GDM1 (cell line): ENCODE measurements at places on chromosomes 5 and 9.

- no peak for DNase-seq
Observed at GRCh38 chr5:5276951-5277517, 136.9 kb downstream of the ADAMTS16 start.

GRCh38 chr9:84111726-84112125, 131.1 kb downstream of the RMI1 start:
- DNase-seq = no peak

GRCh38 chr9:33092634-33093033, 16.2 kb upstream of the SMU1 start:
- DNase-seq = no peak

DNA sequence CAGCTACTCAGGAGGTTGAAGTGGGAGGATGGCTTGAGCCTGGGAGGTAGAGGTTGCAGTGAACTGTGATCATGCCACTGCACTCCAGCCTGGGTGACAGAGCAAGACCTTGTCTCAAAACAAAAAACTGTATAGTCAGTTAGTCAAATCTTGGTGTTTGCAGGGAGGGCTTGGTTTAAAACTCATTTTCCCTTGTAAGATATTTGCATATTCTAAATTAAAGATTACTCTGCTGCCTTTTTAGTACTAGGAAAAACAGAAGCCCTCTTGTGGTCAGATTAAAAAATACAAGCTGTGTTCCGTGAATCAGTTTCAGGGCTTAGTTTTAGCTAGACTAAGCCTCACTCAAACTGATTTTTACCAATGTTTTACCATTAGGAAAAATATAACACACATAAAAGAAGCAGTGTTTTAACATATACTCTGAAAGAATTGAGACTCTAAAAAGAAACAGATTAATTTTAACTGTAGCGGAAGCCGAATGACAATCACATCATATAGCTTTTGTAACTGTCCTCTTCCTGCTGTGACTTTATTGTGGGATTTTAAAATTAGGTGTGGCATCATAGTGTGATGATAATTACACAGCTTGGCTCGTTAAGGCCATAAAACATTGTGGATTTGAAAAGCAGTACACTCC, 84.9 kb upstream of the BASP1 start:
- no peak for DNase-seq

DNA sequence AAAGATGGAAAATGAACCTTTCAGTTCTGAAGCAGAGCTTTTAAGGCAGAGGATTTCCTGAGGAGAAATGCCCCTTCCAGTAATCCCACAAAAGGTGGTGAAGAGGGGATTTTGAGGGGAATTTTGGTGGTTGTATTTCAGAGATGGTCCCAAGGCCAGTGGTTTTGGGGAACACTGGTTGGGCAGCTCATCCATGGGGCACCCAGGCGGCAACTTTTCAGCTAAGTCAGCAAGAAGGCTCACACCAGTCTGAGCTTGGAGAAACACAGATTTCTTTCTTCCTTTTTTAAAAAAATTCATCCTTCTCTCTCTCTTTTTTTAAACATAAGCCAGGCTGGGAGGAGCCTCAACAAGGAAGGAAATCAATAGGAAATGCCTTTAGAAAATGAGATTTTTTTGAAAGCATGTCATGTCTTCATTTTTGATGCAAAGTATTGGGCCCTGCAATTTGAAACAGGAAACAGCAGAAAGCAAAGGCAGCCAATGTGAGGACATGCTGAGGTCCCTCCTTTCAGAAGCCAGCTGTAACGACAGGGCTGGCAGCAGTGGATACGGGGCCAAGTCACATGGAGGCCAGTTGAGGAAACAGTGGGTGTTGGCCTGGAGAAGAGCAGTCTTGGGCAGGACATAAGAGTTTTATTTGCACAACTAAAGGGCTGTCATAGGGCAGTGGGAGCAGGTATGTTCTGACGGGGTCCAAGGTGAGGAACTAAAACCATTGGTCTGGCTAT, 155.3 kb upstream of the KLF4 start:
- no peak for DNase-seq

DNA sequence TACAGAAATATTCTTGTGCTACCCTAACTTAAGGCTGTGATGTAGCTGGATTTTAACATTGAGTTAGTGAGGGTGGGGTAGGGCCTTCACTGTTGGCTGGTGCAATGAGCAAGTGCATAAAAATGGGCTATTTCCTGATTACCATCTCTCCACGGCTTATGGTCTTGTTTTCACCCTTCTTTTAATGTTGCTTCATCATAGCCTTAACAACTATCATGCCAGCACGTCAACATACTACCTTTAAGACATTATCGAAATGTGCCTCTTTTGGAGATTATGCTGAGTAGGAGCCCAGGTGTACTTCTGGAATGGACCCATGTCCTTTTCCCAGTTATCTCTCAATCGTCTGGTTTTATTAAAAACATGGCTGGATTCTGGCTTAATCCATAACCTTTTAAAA, 350.9 kb upstream of the ACTBL2 start:
- no peak for DNase-seq

DNA sequence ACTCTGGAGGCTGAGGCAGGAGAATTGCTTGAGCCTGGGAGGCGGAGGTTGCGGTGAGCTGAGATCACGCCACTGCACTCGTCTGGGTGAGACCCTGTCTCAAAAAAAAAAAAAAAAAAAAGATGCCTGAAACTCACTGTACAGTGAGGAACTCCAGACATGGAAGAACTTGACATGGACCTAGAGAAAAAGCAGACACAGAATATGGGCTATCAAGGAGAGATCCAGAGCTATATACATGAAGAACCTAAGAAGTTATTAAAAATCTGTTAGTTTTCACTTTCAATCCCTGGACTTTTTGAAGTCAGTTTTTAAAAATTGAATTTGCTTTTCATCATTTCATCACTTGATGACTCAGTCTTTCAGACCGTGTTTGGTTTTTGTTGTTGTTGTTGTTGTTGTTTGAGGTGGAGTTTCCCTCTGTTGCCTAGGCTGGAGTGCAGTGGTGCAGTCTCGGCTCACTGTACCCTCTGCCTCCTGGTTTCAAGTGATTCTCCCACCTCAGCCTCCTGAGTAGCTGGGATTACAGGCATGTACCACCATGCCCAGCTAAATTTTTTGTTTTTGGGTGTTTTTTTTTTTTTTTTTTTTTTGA, 20.3 kb downstream of the PAIP2 start:
- no peak for DNase-seq

- no peak for DNase-seq
Observed at GRCh38 chr5:73180566-73180965, 7.6 kb downstream of the TMEM174 start.

GRCh38 chr9:20620650-20621470, 1.4 kb downstream of the MLLT3 start:
- DNase-seq = no peak

- DNase-seq = no peak
Observed at GRCh38 chr5:108707141-108707540, 40.6 kb upstream of the FER start.

GRCh38 chr9:76458903-76459693, at the start of gene GCNT1:
Gene GCNT1 (plus strand): TSS chr9:76459182. CDS start chr9:76502382, 43,200 bp downstream.
- peak; percentile 93 for DNase-seq

- no peak for DNase-seq
Observed at GRCh38 chr5:109164001-109164400, 245.8 kb downstream of the PJA2 start.

GRCh38 chr9:113522858-113523257, 59.3 kb downstream of the RGS3 start:
- no peak for DNase-seq

GRCh38 chr9:104608336-104608735, 2.9 kb upstream of the OR13C2 start:
- no peak for DNase-seq

DNA sequence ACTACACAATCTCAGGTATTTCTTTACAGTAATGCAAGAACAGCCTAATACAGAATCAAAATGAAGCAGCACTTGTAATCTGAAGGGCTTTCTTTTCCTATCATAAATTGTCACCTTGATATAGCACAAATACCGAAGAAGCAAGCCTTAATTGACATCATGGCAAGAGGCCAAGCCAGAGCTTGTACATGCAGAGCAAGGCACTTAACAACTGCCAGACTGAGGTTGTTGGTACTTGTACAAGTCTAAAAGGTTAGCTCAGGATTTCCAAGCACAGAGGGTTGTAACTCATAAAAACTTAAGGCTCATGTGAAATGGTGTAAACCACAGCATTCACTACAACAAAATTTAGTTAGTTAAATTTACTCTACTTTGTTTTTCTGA, 158.8 kb upstream of the SPEF2 start:
- DNase-seq = no peak

- DNase-seq = no peak
Observed at GRCh38 chr9:119368681-119369581, at the start of gene BRINP1. Gene BRINP1 (minus strand): TSS chr9:119369435. CDS start chr9:119313355, 56,080 bp downstream.

DNA sequence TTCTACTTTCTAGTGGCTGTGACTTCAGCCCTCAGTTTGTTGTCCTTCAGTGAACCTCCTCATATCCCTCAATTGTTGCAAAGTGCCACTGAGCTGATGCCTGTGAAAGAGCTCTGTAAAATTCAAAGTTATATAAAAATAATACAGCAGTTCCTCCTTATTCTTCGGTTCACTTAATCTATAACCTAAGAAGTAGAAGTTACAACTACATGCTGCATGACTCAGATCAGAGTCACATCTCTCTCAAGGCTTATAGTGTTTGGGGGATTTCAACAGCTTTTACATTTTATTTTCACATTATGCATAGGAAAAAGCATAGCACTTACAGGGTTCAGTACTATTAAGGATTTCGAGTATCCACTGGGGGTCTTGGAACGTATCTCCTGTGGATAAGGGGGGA, 25.1 kb upstream of the GCNT1 start:
- DNase-seq = no peak

GRCh38 chr5:16616536-16617273, at the start of gene RETREG1:
Gene RETREG1 (minus strand): TSS chr5:16616997. CDS start chr5:16616971, 26 bp downstream.
- no peak for DNase-seq

DNA sequence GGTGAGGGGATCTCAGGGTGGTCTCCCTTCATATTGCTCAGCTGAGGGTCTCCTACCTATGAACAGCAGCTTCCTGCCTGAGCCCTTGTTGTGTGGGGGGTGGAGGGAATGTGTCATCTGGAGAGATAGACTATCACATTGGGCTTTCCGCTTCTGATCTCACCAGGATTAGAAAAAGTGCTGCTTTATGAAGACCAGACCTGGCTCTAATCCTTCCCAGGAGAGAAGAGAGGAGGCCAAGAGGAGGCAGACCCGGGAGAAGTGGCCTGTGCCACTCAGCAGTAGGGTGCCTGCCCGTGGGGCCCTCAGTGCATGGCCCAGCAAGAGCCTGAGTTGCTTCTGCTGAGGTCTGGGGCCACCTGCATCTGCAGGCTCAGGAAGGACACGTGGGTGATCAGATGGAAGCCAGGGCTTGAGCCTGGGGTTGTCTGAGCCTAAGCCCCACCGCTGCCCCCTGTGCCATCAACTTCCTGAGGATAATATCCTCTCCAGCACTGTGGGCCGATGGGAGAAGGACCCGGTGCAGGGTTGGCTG, 22.1 kb upstream of the COL5A1 start:
- no peak for DNase-seq

GRCh38 chr5:142697356-142698255, 11.7 kb upstream of the FGF1 start:
- no peak for DNase-seq

GRCh38 chr9:105069285-105069684, 141.3 kb upstream of the ABCA1 start:
- DNase-seq = no peak

DNA sequence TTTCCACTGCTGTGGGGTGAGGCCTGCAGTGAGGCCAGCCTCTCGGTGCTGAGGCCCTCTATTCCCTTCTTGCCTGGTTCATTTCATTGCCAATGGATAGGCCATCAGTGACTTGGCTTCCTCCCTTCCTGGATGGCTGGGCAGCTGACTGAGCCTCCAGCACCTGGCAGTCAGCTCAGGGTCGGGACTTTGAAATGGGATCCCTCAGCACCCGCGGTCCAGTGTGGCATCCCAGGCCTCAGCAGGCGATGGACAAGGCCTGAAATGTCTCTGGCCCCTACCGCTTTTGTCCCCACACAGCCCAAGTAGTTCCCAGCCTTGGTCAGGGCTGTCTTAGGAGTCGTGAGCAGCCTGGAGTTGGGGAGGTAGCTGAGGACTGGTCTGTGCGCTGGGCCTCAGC, 17.2 kb downstream of the NDST1 start:
- DNase-seq = no peak

GRCh38 chr5:34487159-34487879, 168.8 kb upstream of the RAI14 start:
- no peak for DNase-seq

DNA sequence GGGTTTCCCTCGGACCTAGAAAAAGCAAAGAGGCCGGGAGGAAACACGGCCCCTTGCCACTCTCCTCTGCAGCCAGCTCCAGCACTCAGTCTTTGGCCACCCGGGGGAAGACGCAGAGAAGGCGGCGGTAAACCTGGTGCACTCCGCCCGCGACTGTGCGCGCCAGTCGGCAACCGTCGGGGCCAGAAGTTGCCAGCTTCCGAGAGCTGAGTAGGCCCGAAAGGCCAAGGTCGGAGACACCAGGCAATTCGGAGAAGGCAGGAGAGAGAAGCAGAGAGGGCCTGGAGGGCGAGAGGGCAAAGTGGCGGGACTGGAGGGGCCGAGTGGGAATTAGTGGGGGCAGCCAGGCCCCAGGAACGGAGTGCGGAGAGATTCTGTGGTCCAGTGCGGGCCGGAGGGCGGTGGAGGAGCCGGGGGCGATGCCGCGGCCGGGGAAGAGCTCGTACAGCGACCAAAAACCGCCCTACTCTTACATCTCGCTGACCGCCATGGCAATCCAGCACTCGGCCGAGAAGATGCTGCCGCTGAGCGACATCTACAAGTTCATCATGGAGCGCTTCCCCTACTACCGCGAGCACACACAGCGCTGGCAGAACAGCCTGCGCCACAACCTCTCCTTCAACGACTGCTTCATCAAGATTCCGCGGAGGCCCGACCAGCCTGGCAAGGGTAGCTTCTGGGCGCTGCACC, at the start of gene FOXB2:
FOXB2 (plus strand) TSS at position 420 of the 690 bp plus-strand sequence; CDS start at position 420, 0 bp downstream.
- DNase-seq = no peak

GRCh38 chr9:129769669-129770068, 16.8 kb upstream of the PTGES start:
- no peak for DNase-seq

GRCh38 chr9:126488310-126488709, 125.4 kb upstream of the LMX1B start:
- no peak for DNase-seq

- DNase-seq = no peak
Observed at GRCh38 chr5:44294516-44294915, 94.7 kb downstream of the FGF10 start.

- DNase-seq = no peak
Observed at GRCh38 chr5:133602835-133603380, 9.4 kb downstream of the FSTL4 start.

- DNase-seq = no peak
Observed at GRCh38 chr5:135986401-135986800, 31.6 kb upstream of the LECT2 start.

GRCh38 chr9:27468462-27469110, 55.5 kb upstream of the IFNK start:
- no peak for DNase-seq

DNA sequence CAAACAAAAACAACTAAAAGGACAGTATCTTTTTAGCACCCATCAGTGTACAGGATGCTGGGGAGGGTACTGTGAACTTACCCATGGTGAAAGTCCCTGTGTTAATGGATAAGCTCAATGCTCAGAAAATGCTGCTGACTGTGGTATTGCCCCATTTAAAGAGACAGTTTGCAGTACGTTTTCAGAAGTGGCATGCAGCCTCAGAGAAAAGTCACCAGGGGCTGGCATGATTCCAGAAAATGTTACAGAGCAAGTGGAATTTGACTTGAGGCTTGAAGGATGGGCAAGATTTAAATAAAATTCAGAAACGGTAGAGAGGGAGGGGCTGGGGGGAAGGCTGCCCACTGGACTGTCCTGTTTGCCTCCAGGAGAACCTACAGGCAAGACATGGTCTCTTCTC, 7.2 kb downstream of the S1PR3 start:
- no peak for DNase-seq
